Stimulated activated naive CD4-positive, alpha-beta T cell treated with Interleukin-2 at 50 U/mL for 16 hours (primary cell): ENCODE measurements at places on chromosomes 6 and 20.

DNA sequence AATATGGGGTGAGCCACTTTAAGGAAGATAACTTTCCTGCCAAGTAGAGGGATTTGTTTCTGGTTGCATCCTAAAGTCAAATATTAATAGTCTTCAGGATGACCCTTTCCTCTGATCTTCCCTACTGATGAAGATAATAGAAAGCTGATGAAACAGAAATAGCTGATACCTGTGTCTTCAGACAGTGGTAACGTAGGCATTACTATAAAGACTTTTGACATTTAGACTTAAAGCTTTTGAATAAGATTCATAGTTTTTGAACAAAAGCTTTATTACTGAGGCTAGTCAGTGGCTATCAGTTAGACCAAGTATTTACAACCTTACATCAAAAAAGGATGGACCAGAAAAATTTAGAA lies 1.4 kb downstream of the NEDD9 start:
- DNase-seq = no peak

- DNase-seq = no peak
These were observed 68.6 kb downstream of the JPH2 start for GRCh38 chr20:44118185-44119033.

DNA sequence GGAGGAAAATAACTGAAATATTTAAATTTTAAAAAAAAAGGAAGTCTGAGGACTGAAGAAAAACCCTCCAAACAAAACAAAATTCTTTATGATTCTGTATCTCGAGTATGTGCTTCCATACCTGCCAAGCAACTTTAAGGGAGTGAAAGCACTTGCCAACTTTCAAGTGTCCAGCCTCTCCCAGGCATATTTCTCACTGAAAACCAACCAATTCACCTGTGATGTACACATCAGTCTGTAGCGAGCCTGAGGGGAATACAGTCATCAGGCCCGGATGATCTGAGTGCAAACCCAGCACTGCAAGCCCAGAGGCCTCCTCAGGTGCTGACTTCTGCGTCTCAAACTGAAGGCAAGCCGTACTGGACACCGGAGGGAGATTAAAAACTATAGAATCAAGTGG lies 164.8 kb upstream of the NT5E start:
- DNase-seq = no peak

- DNase-seq = no peak
These were observed 38.3 kb downstream of the MAP7 start for GRCh38 chr6:136511926-136512325.

GRCh38 chr20:53050338-53050737 lies 78.2 kb downstream of the TSHZ2 start:
- DNase-seq = no peak

- no peak for DNase-seq
These were observed 38.1 kb downstream of the TBPL1 start for GRCh38 chr6:133991096-133991593.

GRCh38 chr20:63325554-63326313 lies 32.7 kb downstream of the COL20A1 start:
- DNase-seq = no peak

GRCh38 chr20:47576516-47577033 lies 74.9 kb downstream of the NCOA3 start:
- no peak for DNase-seq

DNA sequence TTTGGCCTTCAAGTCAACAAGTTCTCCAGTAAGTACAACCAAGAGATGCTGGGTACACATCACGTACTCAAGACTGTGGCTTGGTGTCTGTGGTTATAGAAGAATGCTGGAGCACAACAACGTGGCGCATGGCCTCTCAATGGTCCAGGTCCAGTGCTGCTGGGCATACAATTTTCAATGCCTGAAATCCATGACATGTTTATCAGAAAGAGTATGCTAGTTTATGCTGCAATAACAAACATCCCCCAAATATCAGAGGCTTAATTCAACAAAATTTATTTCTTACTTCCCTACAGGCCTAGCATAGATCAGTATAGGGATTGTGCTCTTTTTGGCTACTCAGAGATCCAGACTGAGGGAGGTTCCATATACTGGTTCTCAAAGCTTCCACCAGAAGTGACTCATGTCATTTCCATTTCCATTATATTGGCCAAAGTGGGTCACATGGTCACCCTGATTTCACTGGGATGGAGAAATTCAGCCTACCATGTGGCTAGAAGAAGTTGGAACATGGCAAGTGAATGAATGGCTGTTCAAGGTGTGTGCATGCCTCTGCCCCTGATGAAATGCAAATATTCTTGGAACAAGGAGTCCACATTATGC lies 33.3 kb upstream of the KIF16B start:
- DNase-seq = no peak

DNA sequence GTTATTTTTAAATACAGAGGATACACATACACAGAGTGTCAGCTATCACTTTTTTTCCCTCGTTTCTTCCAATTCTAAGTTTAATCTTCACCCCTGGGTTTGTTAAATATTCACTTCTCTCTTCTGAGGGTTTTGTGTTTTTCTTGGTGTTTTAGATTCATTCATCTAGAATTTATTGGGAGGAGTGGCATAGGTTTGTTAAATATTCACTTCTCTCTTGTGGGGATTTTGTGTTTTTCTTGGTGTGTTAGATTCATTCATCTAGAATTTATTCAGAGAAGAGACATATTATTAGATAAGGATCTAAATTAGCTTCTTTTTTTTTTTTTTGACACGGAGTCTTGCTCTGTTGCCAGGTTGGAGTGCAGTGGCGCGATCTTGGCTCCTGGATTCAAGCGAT lies 3.9 kb downstream of the GTF2H5 start:
- no peak for DNase-seq

DNA sequence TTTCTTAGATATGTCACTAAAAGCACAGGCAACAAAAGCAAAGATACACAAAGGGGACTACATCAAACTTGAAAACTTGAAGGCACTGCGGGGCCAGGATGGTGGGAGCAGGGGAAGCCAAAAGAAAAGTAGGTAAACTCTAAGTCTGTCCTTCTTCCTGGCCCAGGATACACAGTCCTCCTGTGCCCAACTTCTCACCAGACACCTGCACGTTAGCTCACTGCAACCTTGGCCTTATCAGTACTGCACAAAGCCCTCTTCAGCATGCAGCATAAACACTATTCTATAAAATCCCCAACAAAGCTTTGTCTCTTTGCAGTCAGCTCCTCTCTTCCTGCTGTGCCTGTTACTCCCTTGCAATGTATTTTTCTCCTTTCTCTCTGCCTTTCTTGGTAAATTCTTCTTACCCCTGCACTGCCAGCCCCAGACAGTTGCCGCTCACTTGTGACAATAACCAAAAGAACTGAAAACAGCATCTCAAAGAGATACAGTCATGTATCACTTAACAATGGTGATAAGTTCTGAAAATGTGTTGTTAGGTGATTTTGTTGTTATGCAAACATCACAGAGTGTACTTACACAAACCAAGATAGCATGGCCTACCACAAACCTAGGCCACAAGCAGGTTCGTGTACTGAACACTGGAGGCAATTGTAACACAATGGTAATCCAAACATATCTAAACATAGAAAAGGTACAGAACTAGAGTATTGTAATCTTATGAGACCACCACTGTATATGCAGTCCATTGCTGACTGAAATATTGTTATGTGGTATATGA lies 51.2 kb downstream of the NINL start:
- no peak for DNase-seq

DNA sequence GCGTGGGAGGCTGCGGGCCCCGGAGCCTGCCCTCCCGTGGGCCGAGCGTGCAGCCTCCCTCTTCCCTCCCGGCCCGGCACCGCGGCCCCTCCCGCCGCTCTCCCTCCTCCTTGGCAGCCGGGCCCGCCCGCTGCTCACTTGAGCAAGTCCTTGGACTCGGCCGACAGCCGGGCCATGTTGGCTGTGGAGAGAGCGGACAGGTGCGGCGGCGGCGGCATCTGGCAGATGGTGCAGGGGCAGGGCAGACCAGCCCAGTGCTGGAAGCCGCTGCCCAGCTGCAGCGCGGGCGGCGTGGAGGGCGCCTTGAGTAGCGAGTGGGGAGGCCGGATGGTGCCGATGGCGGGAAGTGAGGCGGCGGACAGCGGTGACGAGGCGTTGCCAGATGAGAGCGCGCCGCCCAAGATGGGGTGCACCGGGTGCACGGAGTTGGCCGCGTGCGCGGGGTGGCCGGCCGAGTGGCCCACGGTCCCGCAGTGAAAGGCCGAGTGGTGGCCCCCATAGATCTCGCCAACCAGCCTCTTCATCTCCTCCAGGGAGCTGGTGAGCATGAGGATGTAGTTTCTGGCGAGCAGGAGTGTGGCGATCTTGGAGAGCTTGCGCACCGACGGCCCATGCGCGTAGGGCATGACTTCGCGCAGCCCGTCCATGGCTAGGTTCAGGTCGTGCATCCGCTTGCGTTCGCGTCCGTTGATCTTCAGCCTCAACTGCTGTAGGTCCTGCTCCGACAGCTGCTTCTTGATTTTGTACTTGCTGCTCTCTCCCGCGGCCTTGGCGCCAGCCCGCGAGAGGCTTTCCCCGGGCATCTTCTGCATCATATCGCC lies 766 bp downstream of the OLIG3 start:
- no peak for DNase-seq

DNA sequence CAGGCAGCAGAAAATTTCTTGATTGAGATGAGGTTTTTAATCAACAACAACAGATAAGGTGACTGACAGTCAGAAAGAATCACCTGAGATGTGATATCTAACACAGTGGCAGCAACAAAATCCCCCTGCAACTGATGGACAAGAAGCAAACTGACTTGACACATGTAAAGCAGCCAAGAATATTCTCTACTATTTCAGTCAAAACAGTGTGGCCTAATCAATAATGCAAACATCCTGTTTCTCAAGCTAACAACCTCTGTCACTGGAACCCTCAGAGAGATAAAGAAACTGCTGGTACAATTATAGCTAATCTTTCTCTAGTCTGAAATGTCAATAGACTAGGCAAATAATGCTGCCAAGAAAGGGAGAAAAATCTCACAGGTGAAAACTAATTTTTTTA lies 4.6 kb upstream of the CGA start:
- DNase-seq = no peak

GRCh38 chr6:166633732-166634535 lies 6.9 kb upstream of the RPS6KA2 start:
- DNase-seq = no peak

DNA sequence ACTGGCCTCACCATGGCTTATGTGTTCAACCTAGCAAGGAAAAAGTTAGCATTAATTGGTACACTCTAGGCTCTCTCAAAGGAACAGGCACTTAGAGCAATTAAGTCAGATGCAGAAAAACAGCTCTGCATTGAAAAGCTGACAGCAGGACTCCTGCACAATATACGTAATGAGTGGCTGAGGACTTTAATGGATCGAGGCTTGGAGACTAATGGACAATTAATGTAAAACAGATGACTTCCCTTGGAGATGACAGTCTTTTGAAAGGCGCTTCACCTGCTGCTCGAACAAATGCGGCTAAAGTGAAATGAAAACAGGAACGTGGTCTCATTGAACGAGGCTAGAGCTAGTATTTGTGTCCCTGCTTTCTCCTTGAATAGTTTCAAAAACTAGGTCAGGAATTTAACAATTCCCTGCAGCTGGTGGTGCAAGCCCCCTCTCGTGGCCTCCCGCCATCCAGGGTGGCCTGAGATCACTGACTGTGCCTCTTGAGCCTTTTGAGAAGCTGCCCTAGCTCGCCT lies 137.1 kb downstream of the ELOVL4 start:
- no peak for DNase-seq

DNA sequence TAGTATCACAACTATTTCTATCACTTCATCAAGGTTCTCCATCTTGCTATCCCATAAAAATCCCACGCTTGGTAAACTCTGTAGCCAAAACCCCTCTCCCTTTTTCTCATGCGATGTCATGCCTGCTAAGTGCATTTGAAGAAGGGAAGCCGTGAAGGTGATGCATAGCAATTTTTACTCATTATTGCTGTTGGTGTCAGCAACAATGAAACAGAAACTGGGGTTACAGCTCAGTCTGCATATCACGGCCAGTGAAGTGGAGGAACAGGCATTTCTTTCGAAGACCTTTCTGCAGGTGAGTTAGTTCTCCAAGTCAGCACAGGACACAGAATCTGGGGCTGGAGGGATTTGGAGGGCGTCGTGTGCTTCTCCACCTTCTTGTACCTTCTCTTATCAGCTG lies 5.8 kb downstream of the UNC93A start:
- DNase-seq = no peak

DNA sequence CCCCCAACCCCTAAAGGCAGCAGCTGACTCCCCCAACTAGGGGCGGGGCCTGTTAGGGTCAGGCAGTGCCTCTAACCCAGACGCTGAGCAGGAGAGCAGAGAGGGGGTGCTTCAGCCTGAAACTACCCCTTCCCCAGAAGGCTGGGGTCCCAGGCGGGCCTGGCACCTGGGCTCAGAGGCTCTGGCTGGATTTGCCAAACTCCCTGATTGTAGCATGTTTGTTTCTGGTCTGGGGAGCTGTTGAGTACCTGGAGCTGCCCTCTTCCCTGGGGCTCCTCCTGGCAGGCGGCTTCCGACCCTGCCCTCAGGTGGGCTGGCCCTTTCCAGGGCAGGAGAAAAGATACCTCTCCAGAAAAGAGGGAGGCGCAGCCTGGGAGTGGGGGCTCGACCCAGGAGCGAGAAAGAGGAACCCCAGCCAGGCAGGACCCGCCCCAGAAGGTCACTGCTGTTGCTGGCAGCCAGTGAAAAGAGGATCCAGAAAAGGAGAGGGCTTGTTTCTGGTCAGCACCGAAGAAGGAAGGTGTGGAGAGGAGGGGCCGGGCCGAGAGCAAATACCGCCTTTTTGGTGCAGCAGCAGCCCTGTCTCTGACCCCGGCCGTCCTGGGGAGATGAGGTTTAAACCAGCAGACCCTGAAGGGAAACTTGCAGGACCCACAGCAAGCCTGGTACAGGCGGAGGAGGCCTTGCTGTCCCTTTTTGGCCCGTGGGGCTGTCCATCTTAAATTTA lies 810 bp upstream of the ABHD16B start:
- no peak for DNase-seq

GRCh38 chr6:9504191-9504590 lies 910.7 kb downstream of the TFAP2A start:
- no peak for DNase-seq

- DNase-seq = no peak
These were observed 278.9 kb downstream of the ESR1 start for GRCh38 chr6:152086223-152086873.

GRCh38 chr6:32271429-32271828 lies 47.6 kb upstream of the NOTCH4 start:
- DNase-seq = no peak

DNA sequence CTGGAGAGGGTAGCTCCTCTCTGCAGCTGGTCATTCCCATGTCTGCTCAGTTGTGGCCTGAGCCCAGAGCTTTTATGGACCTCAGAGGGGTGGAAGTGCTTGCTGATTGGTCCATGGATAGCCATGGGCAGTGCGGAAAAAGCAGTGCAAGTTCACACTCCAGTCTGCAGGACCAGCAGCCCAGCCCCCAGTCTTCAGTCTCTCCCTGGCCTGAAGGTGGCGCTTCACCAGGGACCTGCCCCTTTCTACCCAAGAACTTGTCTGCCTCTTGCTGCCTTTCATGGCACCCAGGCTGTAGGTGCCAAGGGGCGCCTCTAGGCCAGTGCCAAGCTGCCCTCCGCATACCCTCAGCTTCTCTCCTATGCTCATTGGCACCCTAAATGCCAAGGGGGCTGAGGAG lies 91.0 kb downstream of the TBXT start:
- no peak for DNase-seq

DNA sequence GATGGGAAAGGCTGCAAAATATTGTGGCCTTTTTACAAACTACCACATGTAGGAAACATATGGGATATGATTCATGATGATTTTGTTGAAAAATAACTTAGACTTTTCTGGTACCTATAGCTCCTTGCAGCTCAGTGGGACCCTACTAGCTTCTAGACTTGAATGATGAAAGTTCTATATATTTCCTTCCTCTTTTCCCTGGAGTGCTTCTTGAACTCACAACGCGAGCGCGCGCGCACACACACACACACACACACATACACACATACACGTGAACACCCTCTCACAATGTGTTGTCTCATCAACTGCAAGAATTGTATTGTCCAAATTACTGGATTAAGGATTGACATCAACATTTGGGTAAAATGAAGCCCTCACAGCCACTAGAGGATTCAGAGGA lies 61.9 kb downstream of the TOX2 start:
- DNase-seq = no peak
